ENCODE measurements at places on chromosomes 16 and 17.

GRCh38 chr16:22843856-22844255 is 29.9 kb downstream of the HS3ST2 start:
- H3K4me1 ChIP-seq = no peaks in the 10 kb centered on the region
- H3K36me3 ChIP-seq = no peaks in the 10 kb centered on the region
- H3K4me3 ChIP-seq = no peak overlapping the region
- H3K27ac ChIP-seq = no peak overlapping the region

DNA sequence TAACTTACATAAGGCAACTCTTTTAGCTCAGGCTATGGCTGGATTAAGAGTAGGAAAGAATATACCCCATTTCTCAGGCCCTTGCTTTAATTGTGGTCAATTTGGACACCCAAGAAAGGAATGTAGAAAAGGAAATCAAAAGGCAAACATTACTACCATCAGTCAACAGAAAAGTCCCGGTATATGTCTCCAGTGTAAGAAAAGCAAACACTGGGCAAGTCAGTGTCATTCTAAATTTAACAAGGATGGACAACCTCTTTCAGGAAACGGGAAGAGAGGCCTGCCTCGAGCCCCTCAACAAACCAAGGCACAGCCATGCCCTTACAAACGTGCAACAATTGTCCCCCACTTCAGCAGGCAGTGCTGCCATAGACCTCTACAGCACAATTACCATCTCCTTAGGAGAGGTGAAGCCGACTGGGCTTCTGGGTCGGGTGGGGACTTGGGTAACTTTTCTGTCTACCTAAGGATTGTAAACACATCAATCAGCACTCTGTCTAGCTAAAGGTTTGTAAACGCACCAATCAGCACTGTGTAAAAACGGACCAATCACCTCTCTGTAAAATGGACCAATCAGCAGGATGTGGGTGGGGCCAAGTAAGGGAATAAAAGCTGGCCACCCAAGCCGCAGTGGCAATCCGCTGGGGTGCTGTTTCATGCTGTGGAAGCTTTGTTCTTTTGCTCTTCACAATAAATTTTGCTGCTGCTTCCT is 12.4 kb downstream of the MRPL58 start:
- no peaks in the 10 kb centered on the region for H3K27me3 ChIP-seq
- H3K4me1 ChIP-seq = no peaks in the 10 kb centered on the region
- peaks cover 9% of the 10 kb centered on the region for H3K36me3 ChIP-seq
- no peak overlapping the region for H3K27ac ChIP-seq

GRCh38 chr16:88297178-88297720 is 85.5 kb upstream of the ZNF469 start:
- H3K27ac ChIP-seq = no peak overlapping the region
- DNase-seq = no peak
- peaks cover 26% of the 10 kb centered on the region for H3K27me3 ChIP-seq
- no peak overlapping the region for H3K4me3 ChIP-seq
- H3K36me3 ChIP-seq = no peaks in the 10 kb centered on the region

- no peak for DNase-seq
- no peaks in the 10 kb centered on the region for H3K36me3 ChIP-seq
- peak overlapping the region; percentile 58 for H3K4me3 ChIP-seq
- H3K4me1 ChIP-seq = peaks cover 28% of the 10 kb centered on the region
- H3K27ac ChIP-seq = no peak overlapping the region
Measured at GRCh38 chr16:66878067-66878466, 2.2 kb upstream of the PDP2 start.

DNA sequence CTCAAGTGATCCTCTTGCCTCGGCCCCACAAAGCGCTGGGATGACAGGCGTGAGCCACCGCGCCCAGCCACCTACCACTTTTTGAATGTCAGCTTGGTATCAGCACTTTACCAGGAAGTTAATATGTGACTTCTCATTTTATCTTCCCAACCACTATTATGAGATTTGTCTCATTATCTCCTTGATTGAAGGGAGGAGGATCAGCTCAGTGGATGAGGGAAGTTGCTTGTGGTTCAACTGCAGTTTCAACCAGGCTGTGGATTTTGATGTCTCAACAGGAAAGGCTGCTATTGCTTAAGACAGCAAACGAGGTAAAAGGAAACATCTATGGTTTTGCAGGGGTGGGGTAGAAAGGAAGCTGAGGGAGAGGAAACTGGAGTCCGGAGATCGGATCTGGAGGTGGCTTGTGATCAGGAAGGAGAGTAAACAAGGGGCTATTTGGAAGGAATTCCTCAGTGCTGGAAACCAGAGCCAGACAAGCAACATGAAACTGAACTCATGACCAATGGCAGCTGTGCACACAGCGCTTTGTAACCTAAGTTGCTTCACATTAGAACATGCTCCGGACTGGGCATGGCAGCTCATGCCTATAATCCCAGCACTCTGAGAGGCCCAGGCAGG is 180.5 kb downstream of the VPS53 start:
- H3K27me3 ChIP-seq = no peaks in the 10 kb centered on the region
- H3K27ac ChIP-seq = no peak overlapping the region
- H3K4me1 ChIP-seq = peaks cover 20% of the 10 kb centered on the region
- H3K36me3 ChIP-seq = peaks cover 25% of the 10 kb centered on the region
- H3K4me3 ChIP-seq = no peak overlapping the region
- DNase-seq = no peak

All from type B pancreatic cell (in vitro differentiated cells).